RCC 7860 (cell line): ENCODE measurements at places on chromosomes 2 and 18.

GRCh38 chr2:43333101-43333655, 106.8 kb upstream of the ZFP36L2 start:
- DNase-seq: no peak

- peak; percentile 86 for DNase-seq
Measured at GRCh38 chr18:48488388-48488850, 50.4 kb upstream of the CTIF start.

GRCh38 chr18:43283299-43283698, 6.0 kb upstream of the SYT4 start:
- DNase-seq: no peak

DNA sequence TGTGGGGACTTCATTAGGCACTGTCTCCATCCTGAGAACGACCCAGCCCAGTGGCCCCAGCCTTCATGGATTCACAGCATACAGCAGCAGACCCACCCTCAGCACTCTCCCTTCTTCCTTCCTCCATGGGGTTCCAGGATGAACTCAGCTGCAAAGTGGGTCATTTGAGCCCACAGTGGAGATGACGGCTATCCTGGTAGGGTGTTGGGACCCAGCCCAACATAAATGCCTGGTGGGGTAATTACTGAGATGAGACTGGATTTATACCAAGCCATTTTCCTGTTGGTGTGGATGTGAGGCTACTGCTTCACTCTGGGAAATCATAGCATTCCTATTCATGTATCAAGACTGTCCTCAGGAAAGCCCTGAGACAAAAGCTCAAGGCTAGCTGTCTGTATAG, 536.7 kb upstream of the TNP1 start:
- DNase-seq: no peak

- DNase-seq: no peak
Measured at GRCh38 chr2:174529916-174530315, 43.1 kb upstream of the GPR155 start.

DNA sequence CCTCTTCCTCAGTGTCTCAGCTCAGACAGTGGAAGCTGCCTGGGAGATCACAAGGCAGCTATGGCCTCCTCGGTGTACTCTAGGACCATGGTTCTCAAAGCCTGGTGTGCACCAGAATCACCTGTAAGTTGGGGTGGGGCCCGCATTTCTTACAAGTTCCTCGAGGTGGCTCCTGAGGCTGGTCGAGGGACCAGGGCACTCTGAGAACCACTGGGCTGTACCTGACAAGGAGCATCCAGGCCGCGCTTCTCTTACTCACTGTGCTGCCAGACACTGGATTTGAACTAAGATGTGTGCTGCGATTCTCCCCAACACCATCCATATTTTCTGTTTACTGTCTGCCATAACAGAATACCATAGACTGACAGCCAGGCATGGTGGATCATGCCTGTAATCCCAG, 59.5 kb downstream of the DIPK1C start:
- no peak for DNase-seq

GRCh38 chr2:36337354-36337753, 18.2 kb upstream of the CRIM1 start:
- peak; percentile 2 for DNase-seq

- DNase-seq: no peak
Measured at GRCh38 chr2:68931799-68932198, 20.9 kb downstream of the GKN2 start.

DNA sequence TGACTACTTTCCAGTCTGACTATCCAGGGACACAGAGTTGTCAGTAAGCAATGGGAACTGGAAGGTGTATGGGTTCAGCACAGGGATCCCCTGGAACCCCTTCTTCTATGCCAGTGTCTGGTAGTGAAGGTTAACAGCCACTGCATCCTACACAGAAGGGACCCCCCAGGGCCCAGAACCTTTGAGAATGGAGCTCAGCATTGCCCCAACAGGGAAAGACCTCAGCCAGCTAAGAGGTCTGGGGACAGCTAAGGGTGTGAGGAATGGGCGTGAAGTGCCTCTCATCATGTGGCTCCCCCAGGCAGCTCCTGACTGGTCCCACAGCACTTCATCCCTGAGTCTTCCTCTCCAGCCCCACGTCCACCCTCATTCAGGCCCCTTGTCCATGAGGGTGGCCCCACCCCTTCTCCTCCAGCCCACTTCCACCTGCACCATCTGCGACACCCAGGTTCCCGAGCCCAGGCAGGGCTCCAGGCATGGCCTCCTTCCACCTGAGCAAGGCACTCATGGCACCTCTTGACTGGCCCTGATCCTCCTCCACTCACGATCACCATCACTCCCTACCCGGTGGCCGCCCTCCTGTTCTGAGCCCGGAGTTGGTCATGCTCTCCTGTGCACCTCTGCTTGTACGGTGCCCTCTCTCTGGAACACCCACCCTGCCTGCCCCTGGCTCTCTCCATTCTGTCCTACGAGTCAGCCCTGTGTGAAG, 77.1 kb downstream of the SFXN5 start:
- no peak for DNase-seq

DNA sequence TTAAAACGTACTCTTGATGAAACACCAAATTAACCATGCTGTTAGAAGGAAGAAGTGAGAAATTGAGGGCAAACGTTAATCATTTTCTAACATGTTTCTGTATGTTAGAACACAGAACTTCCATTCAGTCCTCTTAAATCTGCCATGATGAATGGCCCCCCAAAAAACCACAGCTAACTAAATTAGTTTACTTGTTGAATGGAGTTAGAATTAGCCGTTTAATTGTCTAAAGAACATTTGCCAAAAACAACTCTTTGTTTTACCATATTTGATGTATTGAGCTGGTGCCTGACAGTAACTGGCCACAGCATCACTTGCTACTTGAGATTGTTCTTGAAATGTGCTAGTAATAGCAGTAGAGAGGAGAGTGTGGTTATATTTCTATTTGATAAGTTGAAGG, 12.7 kb downstream of the CCNYL1 start:
- no peak for DNase-seq

- no peak for DNase-seq
Measured at GRCh38 chr2:64727843-64728463, 74.2 kb upstream of the SERTAD2 start.

DNA sequence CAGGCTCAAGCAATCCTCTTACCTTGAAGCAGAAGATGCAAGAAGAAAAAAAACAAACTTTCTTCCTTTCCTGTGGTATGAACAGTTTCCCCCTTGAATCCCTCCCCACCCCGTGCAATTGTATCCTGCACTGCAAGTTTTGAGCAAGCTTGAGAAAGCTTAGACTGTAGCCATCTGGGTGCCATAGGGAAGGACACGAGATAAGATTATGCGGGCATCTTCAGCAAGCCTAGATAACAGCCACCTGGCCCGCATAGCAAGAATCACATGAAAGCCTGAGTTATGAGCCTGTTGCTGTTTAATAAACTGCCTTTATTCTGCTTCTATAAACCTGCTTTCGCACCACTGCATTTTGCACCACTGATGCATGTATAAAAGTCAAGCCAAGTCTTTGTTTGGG, 27.3 kb upstream of the CDCA7 start:
- DNase-seq: no peak

GRCh38 chr2:222563106-222563718, 92.7 kb downstream of the FARSB start:
- DNase-seq: no peak

DNA sequence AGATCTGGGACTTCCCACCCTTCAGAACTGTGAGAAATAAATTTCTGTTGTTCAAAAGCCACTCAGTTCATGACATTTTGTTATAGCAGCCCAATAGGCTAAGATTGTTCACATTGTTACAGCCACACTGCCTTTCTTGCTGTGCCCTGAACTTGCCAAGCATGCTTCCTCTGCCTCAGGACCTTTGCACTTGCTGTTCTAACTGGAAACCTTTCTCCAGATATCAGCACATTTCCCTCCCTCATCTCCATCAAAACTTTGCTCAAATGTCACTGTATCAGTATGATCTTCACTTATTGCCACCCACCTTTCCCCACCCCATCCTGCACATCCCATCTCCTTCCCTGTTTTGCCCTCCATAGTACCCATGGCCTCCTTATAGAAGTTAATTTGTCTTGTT, 32.1 kb upstream of the MFSD6 start:
- DNase-seq: no peak

GRCh38 chr2:79640001-79640400, 127.2 kb downstream of the CTNNA2 start:
- DNase-seq: no peak

GRCh38 chr2:157124731-157125130, 132.8 kb upstream of the GALNT5 start:
- DNase-seq: no peak

- DNase-seq: no peak
Measured at GRCh38 chr2:67215214-67216055, 181.7 kb upstream of the ETAA1 start.

GRCh38 chr2:177405029-177405692, 12.6 kb downstream of the AGPS start:
- no peak for DNase-seq

DNA sequence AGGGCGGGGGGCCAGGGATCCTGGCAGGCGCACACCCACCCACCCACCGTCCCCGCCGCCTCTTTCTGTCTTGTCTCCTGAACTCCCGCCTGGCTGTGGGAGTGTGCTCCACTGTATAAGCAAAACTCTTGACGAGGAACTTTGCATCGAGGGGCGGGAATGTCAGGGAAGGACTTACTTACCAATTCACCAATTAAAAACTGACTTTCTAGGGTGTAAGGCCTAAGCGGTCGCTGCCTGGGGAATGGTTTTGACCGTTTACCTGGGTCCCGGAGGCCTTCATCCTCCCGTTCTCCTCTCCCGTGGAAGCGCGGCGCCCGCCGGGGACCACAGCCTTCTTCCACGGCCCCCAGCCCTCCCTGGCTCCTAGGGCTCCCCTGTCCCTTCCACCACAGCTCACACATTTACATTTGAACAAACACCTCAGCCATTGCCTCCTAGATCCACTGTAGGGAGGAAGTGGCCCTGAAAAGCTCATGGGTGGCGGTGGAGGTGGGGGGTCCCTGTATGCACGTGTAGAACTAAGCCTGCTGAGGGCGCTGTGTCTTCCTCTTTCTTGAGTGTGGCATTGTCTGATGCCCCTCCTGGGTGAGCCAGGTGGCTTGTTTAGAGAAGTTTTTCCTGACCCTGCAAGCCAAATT, 8.9 kb downstream of the ASIC4 start:
- DNase-seq: no peak

DNA sequence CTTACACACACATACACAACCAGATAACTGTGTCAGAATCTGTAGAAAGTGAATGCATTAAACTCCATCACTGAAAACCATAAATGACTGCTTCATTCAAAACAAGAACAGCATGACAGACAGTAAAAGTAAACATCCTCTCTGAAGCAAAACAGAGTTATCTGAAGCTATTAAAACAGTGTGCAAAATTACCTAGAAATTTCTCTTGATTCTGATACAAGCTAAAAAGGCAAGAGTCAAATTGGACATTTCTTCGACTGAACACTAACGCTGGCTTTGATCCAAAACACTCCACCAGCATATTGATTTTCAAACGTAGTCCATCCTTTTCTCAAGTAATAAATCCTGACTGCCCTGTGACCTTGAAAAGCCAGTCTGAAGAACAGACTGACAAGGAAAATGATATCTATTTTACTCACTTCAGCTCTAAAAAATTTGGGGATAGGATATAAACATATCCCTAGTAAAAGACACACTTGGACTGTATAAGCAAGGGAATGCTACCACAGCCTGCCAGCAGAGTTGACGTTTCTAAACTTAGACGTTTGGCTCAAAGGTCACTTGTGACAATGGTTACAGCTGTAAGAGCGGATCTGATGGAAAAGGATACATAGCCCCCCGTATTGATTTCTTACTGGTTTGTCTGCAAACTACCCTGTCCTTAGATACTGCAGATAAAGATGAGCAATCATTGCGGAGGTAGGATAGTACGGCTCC, 128.9 kb upstream of the ITGB6 start:
- DNase-seq: no peak
